ENCODE measurements at places on chromosomes 13 and 19.

GRCh38 chr19:19105365-19106055, 32.8 kb downstream of the TMEM161A start:
- DNase-seq = no peak

DNA sequence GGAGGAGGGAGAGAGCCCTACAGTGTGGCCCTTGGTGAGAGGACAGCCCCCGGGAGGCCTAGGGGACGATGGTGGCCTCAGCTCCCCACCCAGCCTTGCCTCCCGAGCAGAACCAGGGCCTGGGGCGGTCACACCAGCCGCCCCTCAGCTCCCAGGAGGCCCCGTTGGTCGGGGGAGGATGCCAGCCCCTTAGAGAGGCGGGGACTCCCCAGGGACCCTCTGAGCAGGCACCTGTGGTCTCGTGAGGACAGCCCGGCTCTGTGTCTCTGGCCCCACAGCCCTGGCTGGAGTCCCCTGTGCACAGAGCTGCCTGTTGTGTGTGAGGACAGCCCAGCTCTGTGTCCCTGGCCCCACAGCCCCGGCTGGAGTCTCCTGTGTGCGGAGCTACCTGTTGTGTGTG, 158.8 kb downstream of the KDM4B start:
- DNase-seq = no peak

DNA sequence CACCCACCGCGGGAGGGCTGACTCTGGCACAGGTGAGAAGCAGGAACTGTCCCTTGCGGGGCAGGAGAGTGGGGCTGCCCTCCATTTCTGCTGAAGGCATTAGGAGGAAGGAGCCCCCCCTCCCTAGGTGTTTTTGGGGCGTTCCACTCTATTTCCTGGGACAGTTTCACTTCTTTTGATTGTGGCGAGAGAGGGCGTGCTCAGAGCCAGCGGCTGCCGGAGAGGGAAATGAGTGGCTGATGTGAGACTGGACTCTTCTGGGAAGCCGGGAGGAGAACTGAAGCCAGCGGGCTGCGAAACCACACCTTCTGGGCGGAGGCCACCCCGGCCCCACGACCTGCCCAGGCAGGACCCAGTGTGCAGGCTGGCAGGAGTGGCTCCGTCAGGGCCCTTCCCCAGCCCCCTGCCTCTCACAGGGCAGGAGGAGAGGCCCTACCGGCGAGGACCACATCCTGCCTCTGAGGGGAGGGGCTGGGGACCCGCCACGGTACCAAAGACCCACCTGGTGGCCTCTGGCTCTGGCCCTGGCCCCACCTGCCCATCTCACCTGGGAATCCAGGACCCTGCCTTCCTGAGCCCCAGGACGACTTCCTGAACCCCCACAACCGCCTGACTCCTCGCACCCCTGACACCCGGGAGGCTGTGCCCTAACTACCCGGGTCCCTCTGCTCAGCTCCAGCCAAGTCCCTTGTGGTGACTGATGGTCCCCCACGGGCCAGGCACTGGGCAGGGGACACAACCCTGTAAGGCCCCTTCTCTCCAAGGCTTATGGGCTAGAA, 25.9 kb downstream of the MPND start:
- DNase-seq = peak; percentile 55

DNA sequence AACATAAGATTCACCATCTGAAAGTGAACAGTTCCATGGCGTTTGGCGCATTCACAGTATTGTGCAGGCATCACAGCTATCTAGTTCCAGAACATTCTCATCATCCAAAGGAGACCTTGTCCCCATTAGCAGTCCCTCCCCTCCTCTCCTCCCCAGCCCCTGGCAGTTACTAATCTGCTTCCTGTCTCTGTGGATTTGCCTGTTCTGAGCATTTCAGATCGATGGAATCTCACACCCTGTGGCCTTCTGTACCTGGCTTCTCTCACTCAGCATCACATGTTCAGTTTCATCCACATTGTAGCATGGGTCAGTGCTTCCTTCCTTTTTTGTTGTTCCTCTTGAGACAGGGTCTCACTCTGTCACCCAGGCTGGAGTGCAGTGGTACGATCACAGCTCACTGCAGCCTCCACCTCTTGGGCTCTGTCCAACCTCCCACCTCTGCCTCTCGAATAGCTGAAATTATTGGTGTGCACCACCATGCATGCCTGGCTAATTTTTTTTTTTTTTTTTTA, 34.6 kb downstream of the CRTC1 start:
- no peak for DNase-seq

DNA sequence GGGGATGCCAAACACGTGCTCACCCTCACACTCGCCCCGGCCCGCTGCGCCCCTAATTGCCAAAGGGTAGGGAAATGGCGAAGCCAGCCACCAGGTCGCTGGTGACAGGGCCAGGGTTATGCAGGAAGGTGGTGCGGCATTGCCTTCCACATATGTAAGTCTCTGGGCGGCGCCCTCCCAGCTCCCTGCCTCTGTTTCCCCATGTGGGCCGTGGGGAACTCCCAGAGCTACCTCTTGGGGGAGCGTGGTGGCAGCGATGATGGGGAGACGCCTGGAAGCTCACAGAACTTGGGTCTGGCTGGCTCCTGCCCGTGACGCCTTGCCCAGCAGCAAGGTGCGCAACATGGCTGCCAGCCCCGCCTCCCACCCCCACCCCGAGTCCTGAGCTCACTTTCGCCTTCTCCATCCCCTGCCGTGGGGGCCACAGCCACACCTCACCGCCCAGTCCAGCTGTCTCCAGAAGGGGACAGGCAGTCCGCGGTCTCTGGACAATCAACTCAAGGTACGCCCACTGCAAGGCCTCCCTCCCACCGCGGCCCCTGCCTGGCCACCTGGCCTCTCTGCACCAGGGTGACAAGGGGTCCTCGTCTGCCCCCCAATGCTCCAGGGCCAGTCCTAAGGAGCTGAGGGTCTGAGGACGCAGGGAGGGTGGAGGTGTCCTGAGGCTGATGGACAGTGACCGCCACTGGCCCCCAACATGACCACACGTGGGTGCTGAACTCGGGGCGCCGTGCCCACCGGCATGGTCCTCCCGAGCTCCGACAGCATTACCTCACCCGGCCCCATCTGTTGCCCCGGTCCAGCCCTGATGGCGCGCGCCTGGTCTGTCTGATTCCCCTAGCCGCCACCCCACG, 6.6 kb downstream of the C19orf25 start:
- no peak for DNase-seq

DNA sequence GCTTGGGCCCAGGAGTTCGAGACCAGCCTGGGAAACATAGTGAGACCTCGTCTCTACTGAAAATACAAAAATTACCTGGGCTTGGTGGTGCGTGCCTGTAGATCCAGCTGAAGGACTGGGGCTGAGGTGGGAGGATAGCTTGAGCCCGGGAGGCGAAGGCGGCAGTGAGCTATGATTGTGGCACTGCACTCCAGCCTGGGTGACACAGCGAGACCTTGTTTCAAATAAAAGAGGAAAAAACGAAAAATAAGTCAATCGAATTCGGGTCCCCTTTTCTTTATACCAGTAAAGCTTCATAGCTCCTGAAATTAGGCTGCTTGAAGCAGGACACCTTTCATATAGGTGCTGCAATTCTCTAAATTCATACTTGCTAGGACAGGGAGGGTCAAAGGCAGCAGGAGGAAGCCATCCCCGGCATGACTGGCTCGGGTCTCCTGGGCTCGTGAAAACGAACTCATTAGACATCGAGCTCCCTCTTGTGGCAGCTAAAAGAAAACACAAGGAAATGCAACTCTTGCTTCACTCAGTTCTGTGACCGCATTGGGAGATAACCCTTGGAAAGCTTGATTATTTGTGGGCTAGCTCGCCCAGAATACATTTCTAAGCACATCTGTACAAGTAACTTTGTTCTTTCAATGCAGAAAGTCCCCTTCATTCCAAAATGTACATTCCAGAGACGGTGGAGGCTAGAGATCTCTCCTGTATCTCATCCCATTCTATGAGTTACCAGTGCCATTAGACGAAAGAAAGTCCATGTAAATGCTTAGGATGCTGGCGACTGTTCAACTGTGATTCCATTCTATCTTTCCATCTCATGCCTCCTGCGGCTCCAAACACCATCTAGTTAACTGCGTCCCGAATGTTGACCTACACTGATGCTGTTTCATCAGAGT, 16.8 kb downstream of the FPR2 start:
- no peak for DNase-seq

DNA sequence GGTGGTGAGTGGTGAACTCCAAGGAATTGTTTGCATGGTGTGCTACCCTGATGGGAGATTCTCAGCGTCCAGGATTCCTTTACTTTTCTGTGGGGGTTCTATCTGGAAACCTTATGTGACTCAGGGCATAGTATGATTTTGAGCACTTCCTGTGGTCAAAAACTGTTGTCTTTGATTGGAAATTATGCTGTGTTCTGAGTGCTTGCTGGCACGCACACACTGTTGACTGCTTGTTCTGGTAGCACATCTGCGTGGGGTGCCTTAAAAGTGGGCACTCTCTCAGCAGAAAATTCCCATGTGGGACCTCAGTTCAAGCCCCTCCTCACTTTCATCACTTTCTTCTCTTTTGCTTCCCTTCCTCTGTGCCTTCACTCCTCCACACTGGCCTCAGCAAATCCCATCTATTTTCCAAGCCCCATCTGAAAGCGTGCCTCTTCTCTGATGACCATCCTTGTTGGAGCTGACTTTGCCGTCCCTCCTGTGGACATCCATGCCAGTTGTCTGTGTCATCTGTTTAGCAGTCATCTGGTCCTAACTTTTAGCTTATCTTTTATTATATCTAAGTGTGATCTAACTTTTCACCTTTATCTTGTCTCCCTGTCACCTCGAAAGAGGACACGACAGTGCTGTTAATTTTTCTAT, 56.4 kb upstream of the NPAS1 start:
- no peak for DNase-seq

GRCh38 chr13:109938255-109938936, 152.0 kb upstream of the IRS2 start:
- no peak for DNase-seq

GRCh38 chr19:30696514-30696913, 324.3 kb downstream of the ZNF536 start:
- DNase-seq = no peak

DNA sequence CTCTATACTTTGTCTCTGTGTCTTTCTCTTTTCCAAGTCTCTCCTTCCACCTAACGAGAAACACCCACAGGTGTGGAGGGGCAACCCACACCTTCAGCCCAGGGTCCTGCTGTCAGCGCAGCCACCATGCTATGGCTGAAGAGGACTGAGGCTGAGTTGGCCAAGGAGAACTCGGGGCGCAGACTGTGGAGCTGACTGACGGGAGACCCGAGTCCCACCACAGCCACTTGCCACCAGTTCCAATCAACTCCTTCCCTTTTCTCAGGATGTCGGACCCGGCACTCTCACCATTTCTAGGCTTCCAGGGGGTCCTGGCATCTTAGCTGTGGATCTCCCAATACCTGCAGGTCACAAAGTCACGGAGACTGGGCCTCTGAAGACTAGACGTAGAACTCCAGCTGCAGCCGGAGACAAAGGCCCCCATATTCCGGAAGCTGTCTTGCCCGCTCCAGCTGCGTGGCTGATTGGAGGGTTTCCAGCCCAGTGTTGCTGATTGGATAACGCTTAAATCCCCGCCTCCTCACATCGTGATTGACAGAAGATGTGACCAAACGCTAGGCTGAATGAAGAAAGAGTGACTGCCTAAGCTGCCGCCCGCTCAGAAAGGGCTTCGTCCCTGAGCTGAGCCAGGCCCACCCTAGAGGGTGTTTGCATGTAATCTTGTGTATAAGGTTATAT, 63.6 kb downstream of the ZNF429 start:
- DNase-seq = peak; percentile 56

DNA sequence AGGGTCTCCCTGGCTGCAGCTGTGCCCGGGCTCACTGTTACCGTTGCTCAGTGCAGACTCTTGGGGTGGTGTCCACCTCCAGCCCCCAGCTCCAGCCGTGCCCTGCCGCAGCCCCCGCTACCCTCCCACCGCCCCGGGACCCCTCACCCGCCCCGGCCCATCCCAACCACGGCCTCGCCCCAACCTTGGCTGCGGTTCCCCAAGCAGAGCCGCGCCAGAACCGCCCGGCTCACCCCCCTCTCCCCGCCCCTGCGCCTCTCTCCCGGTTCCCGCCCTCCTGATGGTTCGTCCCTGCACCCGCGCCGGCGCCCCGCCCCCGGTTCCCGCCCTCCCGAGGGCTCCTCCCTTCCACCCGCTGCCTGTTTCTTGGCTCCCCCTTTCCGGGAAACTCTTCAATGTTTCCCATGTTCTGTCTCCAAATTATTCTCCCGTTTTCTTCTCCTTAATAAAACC, 40.3 kb downstream of the ANKRD10 start:
- no peak for DNase-seq
